ENCODE measurements at places on chromosomes 16 and 17.

GRCh38 chr16:4200000-4200780, 41.7 kb downstream of the SRL start:
- no peak for DNase-seq

DNA sequence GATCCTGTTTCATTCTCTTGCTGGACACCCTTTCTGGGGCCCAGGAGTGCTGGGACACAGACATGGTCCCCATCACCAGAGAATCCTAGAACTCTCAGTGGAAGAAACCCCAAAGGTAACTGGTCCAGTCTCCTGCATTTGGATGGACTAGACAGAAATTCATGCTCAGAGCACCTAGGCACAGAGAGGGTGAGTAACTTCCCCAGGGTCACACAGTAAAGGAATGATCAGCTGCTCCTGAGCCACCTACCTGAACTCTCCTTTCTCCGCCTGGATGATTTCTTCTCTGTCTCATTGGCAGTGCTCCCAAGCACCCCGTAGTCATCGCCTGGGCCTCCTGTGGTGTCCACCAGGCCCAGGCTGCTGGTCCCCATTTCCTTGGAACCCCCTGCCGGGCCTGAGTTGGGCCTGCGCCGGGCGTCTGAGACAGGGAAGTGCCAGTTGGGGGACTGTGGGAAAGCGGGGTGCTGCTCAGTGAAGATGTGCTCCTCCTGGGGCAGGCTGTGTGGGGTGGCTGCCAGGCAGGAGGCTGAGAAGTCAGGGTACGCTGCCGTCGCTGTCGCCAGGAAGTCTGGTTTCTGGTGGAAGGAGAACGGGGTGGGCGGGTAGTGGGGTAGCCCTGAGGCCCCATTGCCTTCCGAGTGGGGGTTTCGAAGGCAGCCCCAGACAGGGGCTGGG, 767 bp downstream of the MEOX1 start:
- DNase-seq, result no peak

- no peak for DNase-seq
Measured at GRCh38 chr17:80358131-80358530, 56.8 kb upstream of the ENDOV start.

- no peak for DNase-seq
Measured at GRCh38 chr16:83574388-83574787, 233.4 kb upstream of the HSBP1 start.

DNA sequence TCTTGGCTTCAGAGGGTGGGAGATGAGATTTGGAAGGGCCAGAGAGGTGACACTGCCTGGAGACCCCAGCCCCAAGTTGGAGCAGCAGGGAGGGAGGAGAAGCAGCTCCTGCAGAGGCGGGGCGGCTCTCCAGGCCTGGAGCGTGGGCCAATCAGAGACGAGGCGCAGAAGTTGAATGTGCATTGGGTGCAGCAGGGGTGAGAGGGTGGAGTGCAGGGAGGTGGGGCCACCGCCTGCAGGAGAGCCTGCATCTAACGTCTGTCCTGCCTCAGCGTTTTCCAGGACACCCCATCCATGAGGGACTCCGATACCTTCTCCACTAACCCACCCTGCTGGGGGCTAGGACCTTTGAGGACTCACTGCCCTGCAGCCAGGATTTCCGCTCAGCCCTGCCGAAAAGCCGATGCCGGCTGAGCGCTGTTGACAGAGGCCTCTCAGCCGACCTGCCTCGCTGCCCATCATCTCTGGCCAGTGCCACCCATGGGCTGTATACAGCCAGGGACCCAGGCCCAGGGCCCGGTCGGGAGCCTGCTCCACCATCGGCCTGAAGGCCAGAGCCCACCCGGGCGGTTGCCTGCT, 146.2 kb downstream of the ENGASE start:
- no peak for DNase-seq
